HuH-7 (cell line): ENCODE measurements at places on chromosomes 12 and 14.
A peak's percentile ranks its signal among the peaks of the same experiment; 100 is the strongest.

- no peak for DNase-seq
Measured at GRCh38 chr14:82431031-82431430, 897.4 kb upstream of the SEL1L start.

DNA sequence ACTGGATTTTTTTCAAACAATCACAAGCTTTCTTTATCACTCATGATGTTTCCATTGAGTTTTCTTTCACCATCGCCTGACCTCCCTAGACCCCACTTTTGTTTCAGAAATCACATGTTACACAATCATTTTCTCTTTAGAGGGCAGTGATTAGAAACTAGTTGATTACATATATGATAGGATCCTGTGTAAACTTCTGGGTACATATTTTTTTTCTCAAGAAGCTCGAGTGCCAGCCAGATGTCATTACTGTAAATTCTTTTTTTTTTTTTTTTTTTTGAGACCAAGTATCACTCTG lies 62.4 kb upstream of the PSMA6 start:
- no peak for DNase-seq

DNA sequence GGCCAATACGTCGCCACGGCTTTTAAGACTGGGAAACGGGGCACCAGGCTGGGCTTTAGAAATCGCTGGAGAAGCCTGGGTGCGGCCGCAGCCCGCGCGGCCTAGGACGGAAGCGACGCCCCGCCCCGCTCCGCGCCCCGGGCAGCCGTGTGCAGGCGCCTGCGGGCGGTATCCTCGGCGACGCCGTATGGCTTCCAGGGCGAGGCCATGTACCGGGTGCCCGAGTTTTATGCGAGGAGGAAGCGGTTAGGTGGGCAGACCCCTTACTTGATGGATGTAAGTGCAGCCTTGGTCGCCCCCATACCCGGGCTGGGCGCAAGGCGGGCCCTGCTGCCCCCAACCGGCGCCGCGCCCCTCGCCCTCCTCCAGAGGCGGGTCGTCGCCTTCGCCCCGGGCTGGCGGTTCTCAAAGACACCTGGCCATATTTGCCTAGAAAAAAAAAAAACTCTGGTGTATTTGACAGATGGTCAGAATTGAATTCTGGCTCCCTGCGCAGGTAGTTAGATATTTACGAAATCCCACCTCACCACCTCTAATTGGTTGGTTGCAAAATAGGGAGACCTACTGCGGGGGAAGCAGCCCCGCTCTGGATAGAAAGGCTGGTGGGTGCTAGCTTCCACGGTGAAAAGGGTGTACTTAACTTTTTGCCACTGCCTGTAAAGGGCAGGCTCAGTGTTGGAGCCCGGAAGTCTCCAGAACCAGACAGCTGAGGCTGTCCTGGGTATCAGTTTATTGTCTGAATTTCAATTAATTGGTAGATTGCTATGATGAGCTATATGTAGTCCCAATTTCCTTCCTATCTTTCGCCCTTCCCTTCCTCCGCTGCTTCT lies at the start of gene PPP1R36:
PPP1R36 (plus strand) TSS at position 171 of the 830 bp plus-strand sequence; CDS start at position 208, 37 bp downstream.
- no peak for DNase-seq

GRCh38 chr14:103735022-103735421 lies 19.4 kb downstream of the ZFYVE21 start:
- no peak for DNase-seq

GRCh38 chr14:50230401-50230700 lies 1.0 kb downstream of the SOS2 start:
- DNase-seq: no peak

GRCh38 chr12:56990648-56991318 lies 15.6 kb downstream of the ZBTB39 start:
- no peak for DNase-seq

GRCh38 chr12:95100264-95101190 lies 27.1 kb upstream of the NR2C1 start:
- no peak for DNase-seq

GRCh38 chr12:75747572-75748021 lies 236.2 kb upstream of the KRR1 start:
- no peak for DNase-seq

DNA sequence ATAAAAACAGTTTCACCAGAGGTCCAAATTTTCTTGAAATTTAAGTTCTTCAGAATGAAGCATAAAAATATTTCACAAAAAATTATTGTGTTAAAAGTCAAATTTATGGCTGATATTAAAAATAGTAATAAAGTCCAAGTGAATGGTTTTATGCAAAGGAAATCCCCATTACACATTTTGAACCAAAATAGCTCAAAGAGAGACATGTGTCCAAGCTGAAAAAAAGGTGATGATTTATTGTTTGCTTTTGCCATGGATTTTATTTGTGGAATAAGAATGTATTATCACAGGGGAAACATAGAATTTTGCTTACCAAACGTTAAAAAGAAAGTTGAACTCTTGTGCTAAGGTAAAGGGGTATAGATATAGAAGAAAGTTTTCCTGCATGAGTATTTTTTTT lies 4.6 kb downstream of the FOXG1 start:
- DNase-seq: no peak

DNA sequence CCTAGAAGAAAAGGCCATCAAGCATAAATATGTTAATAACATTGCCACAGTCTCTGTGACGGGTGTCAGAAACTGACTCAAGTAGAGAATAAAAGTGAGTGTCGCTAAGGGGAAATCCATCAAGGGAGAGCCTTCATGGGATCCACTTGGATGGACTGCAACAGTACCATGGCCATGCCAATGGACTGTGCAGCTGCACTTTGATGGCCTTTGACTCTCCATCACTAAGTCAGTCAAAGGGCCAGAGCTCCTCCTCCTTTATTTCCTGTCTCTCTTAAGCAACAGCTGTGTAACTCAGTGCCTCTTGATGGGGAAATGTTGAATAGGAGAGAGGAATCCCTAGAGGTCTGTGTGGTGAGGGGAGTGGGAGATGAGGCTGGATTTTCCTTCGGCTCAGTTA lies 335.2 kb downstream of the BMP4 start:
- no peak for DNase-seq

DNA sequence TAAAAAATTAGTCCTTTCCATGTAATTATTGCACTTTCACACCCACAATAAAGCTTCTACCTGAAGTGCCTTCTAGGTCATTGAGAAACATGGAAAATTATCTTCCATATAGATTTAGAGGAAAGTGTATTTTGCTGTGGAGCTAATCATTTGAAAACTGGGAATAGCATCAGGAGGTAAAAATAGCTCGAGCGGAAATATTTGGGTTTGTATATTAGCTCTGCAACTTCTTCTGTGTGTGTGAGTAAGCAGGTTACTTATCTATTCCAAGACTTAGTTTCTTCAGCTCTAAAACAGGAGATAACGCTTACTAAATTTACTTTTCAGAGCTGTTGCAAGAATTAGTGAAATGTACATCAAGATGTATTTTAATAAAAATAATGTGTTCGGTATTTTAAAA lies 95.0 kb upstream of the MON2 start:
- DNase-seq: no peak

DNA sequence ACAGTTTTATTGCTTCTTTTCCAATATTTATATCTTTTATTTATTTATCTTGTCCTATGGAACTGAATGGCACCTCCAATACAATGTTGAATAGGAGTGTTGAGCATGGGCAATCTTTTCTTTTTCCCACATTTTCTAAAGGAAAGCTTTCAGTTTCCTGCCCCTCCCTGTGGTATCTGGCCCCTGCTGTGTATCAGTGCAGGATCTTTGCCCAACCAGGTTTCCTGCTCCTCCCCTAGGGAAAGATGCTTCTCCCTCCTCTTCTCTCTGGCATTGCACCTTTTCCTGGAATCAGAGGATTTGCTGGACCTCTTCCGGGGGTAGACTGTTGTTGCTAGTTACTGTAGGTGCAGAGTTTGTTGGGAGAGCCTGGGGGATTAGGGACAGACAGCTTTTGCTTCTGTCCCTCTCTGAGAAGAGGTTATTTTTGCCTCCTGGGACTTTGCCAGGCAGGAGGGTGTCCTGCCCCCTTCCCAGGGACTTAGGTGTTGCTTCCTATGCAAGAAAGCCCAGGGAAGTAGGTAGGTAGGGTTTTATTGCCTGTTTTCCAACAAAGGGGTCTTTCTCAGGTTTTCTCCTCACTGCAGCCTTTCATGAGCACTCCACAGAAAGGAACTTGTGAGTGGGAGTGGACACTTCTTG lies 67.6 kb downstream of the POLR3B start:
- no peak for DNase-seq

GRCh38 chr12:51521554-51522276 lies 69.3 kb upstream of the SCN8A start:
- DNase-seq: no peak

DNA sequence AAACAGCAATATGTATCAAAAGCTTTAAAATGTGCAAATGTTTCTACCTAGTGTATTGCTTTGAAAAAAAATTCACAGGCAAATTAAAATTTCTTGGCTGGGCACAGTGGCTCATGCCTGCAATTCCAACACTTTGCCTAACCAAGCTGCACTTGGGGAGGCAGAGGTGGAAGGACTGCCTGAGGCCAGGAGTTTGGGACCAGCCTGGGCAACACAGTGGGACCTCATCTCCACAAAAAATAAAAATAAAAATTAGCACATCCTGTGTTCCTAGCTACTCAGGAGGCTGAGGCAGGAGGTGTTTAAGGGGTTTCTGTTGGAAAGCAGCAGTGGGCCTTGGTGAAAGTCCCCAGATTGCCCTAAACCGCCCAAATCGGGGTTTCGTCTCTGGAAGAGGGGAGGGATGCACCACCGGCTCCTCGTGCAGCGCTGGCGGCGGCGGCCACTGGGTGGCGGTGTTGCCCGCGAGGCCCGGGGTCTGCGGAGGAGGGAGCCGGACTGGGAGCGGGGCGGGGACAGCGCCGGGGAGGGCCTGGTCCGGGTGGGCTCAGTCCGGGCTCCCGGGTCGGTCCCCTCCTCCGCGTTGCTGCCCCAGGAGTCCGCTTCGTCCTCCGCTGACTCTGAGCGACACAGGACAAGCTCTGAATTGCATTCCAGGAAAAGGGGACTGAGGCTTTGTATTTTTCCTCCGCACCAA lies 265.6 kb downstream of the AACS start:
- DNase-seq: peak; percentile 78

- no peak for DNase-seq
Measured at GRCh38 chr12:66533767-66534166, 145.1 kb downstream of the GRIP1 start.

DNA sequence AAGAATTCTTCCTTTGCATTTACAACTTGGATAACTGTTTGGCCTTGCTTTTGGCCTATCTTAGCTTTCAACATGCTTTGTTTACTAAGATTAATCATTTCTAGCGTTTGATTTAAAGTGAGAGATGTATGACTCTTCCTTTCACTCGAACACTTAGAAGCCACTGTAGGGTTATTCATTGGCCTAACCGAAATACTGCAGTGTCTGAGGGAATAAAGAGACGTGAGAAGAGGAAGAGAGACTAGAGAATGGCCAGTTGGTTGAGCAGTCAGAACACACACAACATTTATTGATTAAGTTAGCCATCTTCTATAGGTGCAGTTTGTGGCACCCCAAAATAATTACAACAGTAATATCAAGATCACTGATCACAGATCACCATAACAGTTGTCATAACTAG lies 62.3 kb upstream of the CCDC175 start:
- no peak for DNase-seq

- DNase-seq: no peak
Measured at GRCh38 chr12:38144601-38145436, 171.8 kb upstream of the ALG10B start.

- no peak for DNase-seq
Measured at GRCh38 chr12:84638811-84639368, 273.7 kb downstream of the SLC6A15 start.

DNA sequence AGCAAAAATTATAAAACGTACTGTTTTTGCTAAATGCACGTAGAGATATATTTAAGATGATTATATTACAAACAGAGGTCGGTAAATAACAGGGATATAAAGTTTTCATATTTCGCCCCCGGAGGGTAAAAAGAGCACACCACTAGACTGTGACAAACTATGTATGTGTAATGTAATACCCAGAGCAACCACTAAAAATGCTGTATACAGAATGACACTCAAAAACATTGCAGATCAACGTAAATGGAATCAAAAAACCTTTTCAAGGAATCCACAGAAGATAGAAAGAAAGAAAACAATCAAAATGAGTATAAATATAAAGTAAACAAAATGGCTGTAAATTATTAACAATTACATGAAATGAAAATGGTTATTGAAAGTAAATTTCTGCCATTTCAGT lies 37.6 kb upstream of the PRB4 start:
- DNase-seq: peak; percentile 3

DNA sequence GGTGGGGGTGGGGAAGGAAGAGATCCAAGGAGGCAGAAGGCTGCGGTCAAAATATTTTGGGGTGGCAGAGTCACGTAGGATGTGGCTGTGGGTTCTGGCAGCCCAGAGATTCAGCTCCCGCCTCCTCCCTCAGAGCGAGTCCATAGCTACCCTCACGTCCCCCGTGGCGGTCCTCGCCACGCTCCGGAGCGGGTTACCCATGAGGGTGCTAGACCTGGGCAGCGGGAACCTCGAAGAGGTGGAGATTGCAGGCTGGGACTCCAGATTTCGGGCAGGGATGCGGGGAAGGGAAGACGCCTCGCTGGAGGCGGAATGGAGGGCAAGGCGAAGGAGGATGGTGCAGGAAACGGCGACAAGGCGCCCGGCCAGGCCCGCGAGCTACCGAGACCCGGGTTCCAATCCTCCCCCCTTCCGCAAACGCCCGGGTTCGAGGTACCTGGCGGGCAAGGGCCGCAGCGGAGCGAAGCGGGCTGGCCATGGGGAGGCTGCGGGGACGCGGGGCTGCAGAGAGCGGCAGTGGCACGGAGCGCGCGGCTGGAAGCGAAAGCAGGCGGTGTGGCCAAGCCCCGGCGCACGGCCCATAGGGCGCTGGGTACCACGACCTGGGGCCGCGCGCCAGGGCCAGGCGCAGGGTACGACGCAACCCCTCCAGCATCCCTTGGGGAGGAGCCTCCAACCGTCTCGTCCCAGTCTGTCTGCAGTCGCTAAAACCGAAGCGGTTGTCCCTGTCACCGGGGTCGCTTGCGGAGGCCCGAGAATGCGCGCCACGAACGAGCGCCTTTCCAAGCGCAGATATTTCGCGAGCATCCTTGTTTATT lies 46.2 kb downstream of the BCAT1 start:
- no peak for DNase-seq

DNA sequence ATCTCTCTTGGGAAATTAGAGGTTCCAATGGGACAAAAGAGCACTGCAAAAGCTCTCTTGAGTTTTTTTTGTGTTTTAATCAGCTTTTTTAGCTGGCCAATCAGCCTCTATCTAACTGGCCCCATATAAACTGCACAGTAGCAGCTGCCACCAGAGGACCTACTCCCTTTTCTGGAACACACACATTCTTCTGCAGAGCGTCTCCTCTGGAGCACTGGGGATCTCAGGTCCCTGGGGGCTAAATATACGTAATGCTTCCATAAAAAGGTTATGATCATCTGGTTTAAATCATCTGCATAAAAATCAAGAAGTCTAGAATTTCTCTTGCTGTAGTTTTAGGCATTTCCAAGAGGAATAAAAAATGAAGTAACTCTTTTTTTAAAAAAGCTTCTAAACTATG lies 32.3 kb downstream of the TSPAN8 start:
- no peak for DNase-seq
